ENCODE measurements at places on chromosomes 3 and 15.

- no peak for DNase-seq
Measured at GRCh38 chr3:134325706-134326105, 48.5 kb downstream of the AMOTL2 start.

GRCh38 chr3:192929146-192929545 lies 11.5 kb upstream of the MB21D2 start:
- DNase-seq: peak; percentile 23

- no peak for DNase-seq
Measured at GRCh38 chr3:94416768-94417167, 353.9 kb downstream of the NSUN3 start.

DNA sequence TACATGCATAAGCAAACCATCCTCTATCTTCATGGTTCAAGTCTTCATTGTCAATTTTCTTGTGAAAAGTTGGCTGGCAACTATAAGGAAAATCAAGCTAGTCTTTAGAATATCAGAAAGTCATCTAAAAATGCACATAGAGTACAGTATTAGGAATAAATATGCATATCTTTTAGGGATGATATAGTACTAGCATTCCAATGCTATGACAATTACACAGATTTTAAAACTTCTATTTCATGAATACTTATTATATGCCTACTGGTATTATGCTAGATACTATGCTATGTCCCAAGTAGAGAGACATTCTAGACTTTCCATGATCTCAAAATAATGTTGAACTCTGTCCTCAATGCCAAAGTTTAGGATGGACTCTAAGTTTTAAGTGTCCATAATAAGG lies 81.3 kb upstream of the NAALADL2 start:
- peak; percentile 17 for DNase-seq

DNA sequence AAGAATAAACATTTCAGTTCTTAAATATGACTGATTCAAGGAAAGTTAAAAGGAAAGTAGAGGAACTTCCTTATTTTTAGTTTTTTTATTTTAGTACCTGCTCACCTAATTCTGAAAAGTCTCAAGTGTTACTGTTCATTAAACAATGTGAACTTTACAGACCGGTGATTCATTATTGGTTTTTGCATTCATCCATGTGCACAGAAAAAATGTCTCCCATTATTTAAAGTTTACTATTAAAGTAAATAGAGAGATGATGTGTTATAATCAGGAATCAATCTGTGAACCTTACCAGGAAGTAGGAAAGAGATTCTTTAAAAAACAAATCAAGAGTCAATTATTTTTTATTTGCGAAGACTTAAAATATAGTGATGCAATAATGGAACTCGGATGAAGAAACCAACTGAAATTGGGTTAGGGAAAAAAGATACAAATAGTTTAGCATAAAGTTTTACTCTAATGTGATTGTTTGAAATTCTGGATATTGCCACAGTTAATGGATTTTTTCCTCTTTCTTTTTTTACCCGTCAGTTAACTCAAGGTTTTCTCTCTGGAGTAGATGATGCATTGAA lies 119.4 kb upstream of the SAMMSON start:
- DNase-seq: no peak

- DNase-seq: no peak
Measured at GRCh38 chr3:182617500-182617899, 175.8 kb upstream of the ATP11B start.

GRCh38 chr3:37054370-37054769 lies 61.1 kb downstream of the MLH1 start:
- no peak for DNase-seq

GRCh38 chr15:38551720-38552648 lies 12.6 kb downstream of the RASGRP1 start:
- DNase-seq: no peak

GRCh38 chr3:196454935-196455334 lies 22.7 kb upstream of the UBXN7 start:
- peak; percentile 26 for DNase-seq

DNA sequence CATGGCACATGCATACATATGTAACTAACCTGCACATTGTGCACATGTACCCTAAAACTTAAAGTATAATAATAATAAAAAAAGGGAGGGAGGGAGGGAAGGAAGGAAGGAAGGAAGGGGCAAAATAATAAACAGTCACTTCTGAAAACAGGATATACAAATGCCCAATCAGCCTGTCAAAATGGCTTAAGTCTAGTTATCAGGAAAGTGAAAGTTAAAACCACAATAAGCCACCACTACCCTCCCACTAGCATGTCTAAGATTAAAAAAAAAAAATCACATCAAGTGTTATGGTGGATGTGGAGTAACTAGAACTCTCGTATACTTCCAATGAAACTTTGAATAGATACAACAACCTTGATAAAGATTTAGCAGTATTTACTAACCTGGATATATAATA lies 145.6 kb upstream of the GMNC start:
- no peak for DNase-seq

GRCh38 chr3:32184187-32184730 lies 54.2 kb upstream of the CMTM8 start:
- DNase-seq: peak; percentile 6

GRCh38 chr3:134134698-134135415 lies 105.1 kb upstream of the SLCO2A1 start:
- DNase-seq: no peak

DNA sequence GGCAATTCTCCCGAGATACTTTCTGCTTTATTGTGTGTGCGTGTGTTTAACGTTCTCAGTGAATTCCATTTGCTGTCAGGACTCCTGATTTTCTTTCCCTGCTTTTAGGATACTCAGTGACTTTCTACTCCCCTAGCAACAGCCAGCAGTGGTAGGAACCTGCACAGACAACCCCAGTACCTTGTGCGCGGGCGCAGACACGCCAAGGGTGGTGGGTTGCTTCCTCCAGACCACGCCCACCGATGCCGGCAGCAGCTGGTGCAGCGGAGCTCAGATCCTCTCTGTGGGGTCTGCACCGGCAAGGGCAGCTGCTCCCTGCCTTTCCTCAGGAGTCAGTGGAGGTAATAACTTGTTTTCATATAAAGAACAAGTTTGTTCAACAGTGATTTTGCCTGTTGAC lies 225.1 kb upstream of the NDN start:
- DNase-seq: no peak

GRCh38 chr15:80308002-80308401 lies 56.0 kb upstream of the CTXND1 start:
- no peak for DNase-seq

DNA sequence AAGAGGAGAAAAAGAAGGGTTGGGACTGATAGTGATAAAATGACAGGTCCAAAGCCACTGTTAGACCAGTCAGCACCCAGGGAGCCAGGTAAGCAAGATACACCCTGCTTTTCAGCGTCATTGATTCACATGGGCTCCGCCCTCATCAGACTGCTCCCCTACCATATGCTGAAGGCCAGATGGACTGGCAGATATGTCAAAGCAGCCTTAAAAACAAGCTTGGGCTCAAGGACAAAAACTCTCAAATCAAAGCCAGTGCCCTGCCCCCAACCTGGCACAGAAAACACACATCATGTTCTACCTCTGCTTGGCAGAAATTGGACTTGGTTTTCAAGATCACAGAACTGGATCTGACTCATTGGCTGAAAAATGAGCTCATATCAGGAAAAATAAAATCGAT lies 33.4 kb downstream of the SH3BP5 start:
- no peak for DNase-seq

DNA sequence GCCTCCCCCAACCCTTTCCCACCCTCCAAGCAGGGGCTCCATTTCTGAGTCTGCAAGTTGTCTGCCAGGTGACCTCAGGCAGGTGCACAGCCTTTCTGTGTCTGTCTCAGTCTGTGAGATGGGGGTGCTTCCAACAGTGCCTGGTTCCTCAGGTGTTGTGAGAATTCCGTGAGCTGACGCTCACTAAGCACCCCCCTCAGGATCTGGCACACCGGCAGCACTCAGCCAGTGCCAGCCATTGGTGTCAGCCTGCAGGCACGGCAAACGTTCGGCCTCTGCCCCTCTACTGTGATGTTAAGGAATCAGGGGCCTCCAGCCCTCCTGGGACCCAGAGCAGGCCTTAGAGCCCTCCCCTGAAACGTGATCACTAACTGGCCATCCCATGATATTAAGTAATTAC lies 2.4 kb downstream of the KLF15 start:
- no peak for DNase-seq

GRCh38 chr15:61721418-61721817 lies 338.8 kb downstream of the VPS13C start:
- DNase-seq: no peak

DNA sequence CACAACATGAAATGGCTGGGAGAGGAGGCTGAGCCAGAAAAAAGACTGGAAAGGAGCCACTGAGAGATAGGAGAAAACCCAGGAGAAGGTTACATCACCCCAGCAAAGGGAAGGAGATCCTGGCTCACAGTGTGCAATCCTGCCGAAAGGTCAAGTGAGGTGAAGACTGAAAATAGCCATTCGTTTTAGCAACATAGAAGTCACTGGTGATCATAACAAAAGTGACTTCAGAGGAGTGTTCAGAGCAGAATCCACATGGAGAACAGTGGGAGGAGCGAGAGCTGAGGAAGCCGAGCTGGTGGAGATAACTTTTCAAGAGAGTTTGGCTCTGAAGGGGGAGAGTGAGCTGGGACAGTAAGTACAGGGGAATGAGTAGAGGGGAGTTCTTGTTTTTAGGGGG lies 5.4 kb upstream of the HEG1 start:
- DNase-seq: peak; percentile 62

- no peak for DNase-seq
Measured at GRCh38 chr3:72320955-72321303, 527.3 kb downstream of the SHQ1 start.

DNA sequence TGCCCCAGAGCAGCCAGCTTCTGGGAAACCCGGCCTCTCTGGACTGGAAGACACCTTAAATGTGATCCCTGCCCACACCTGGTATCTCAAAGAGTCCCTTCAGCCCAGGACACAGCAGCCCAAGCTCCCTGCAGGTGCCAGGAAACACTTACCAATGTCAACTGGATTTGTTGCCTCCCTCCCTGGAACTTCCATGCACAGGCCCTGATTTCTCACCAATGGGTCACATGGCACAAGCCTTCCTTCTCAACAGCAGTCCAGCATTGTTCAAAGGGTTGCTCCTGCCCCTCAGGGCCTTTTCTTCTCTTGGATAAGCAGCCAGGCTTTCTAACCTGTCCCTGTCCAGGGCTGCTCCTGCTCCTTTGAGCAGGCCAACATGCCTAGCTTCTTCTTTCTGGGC lies 31.6 kb downstream of the ANP32A start:
- DNase-seq: no peak

DNA sequence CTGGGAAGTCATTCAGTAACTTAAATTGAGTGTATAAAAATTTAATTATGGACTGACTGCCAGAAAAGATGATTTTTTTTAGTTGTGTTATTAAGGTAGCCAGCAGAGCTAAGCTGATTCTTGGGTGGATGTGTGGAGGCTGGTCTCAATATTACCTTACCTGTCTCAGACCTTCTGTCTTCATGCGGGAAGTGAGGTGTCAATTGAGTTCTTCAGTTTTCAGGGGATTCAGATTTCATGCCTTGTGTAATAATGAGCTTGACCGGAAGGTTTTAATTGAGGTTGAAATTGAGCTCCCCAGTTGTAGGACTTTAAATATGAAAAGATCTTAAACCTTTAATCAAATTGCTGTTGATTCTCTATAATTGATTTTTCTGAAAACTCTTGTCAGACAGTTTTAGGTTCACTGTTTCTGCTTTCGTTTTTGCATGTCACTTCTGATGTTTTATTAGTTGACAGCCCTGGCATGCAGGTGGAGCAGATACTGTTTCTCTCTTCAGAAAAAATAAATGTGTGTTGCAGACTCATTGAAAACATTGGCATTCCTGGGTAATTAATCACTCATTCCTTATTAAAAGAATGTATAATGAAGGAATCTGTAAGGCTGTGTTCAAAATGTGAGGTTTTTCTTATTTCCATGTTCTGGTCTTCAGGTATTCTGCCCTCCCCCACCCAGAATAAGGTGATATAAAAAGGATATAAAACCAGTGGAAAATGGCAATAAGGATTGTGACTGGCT lies 54.5 kb downstream of the PSMD6 start:
- peak; percentile 40 for DNase-seq

GRCh38 chr3:154304116-154304786 lies 20.0 kb downstream of the DHX36 start:
- DNase-seq: peak; percentile 62

GRCh38 chr3:168870892-168871291 lies 775.2 kb upstream of the GOLIM4 start:
- no peak for DNase-seq

DNA sequence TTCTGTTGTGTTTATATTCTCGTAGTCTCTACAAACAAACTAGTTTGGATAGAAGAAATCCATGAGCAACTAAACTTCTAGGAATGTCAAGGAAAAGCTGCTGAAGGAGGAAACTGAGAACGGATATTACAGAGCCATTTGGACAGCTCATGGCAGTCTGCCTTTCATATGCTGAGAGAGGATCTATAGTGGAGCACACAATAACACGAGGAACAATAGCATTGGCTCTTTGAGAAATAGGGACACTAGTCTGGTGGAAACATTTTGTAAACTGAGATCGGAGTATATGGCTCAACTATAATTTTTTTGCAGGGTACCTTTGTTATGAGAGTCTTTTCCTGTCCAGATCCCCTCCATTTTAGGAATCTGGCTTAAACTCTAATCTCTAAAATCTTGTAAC lies 200.5 kb downstream of the CLSTN2 start:
- no peak for DNase-seq

GRCh38 chr3:45414341-45414740 lies 26.0 kb downstream of the LARS2 start:
- no peak for DNase-seq

DNA sequence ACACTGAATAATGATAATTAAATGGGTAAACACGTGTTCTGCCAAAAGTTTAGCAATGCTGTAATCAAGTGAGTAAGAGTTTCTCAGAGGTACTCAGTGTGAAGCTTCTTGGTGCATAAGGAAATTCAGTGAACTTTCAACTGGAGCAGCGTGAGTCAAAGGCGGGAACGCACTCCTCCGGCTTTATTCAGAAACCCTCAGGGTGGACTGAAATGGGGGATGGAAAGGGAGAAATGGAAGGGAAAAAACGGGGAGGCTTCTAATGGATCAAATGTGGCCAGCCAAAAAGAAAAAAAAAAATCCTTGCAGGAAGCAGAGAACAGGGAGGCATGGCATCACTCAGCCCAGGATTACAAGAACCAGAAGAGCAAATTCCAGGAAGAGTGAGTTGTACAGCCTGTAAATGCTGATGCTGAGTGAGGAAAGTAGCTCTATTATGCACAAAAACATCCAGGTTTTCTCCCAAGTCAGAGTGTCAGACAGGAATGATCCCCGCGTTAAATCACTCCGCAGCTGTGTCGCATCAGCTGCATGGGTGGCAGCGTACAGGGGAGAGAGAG lies 85.3 kb downstream of the ASB7 start:
- DNase-seq: peak; percentile 78

GRCh38 chr3:8519774-8520448 lies 18.3 kb downstream of the LMCD1 start:
- no peak for DNase-seq

- no peak for DNase-seq
Measured at GRCh38 chr15:85929786-85930185, 135.1 kb upstream of the KLHL25 start.

GRCh38 chr3:129004639-129005295 lies 3.7 kb downstream of the EFCC1 start:
- no peak for DNase-seq

- DNase-seq: peak; percentile 40
Measured at GRCh38 chr15:28084547-28084946, 14.6 kb downstream of the OCA2 start.

GRCh38 chr3:48592519-48593087 lies 2.5 kb downstream of the COL7A1 start:
- peak; percentile 15 for DNase-seq
